ENCODE measurements at places on chromosomes 5 and 9.

DNA sequence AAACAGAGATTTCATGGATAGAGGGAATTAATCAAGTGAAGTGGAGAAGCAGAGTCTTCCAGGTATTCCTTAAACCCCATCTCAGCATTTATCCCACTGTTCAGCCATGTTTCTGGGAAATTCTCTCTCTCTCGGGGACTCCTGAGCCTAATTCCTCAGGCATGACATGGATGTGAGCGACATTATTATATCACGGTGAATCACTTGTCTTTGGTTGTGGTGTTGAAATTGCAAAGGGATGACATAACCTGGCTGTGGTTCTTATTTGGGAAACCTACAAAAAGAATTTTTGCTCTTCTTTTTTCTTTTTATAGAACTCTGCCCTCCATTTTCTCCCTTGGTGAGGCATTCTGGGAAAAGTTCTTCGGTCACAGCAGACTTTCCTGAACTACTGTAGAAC is 457.9 kb upstream of the PTGER4 start:
- DNase-seq, result no peak

DNA sequence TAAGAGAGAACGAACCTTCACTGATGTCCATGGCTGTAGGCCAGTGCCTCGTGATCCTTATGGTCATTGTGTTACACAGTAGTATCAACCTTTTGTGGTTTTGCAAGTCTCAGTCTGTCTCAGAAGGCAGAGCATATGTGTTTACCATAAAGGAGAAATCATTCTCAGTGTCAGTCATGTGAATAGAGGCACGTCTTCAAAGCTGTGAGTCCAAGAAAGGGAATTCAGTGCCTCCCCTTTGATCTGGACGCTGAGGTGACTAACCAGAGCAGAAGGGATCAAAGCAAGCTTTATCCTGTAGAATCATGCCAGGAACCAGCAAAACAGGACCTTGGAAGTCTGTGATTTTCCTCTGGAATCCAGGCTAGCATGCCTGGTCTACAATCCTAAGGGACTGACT is 433.9 kb downstream of the DNAH5 start:
- DNase-seq, result no peak

DNA sequence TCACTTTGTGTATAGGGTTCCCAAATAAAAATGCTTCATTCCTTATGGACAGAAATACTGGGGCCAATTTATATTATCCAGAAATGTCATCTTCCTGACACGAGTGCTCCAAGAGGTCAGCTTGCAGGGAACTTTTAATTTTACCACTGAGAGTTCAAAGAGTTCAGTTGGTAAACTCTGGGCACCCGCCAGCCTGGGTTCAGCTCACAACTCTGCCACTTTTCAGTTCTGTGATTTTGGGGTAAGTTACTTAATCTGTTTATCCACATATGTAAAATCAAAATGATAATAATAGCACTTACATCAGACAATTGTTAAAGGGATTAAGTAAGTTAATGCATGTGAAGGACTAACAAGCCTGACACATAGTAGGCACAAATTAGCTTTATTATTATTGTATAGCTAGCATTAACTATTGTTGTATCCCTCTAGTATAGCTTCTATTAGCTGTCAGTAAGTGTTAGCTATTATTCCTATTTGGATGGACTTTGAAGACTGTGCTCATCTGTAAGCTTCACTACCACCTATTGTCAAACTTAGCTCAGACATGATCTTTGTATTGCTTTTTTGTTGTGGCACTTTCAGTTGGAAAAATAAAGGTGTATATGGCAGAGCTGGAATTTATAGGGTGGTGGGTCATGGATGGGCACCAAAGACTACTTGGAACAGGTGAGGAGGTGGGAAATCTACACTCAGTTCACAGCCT is 1.6 kb downstream of the MEGF10 start:
- no peak for DNase-seq

DNA sequence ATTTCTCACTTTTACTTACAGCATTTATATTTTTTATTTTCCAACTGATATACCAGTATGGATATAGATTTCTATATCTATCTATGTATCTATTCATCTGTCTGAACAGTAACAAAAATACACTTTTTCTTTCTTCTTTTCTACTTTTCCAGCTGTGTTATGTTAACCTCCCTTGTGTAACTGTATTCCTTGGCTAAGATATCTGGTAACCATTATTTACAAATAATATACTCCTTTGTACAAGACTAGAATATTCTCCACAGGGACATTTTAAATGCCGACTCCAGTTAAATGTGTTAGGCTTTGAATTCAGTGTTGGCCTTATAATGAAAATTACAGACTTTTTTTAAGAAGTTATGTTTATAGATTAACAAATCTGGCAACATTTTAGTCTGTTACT is 168.7 kb downstream of the XRCC4 start:
- no peak for DNase-seq

GRCh38 chr5:4881366-4882002 is 258.6 kb upstream of the ADAMTS16 start:
- no peak for DNase-seq

DNA sequence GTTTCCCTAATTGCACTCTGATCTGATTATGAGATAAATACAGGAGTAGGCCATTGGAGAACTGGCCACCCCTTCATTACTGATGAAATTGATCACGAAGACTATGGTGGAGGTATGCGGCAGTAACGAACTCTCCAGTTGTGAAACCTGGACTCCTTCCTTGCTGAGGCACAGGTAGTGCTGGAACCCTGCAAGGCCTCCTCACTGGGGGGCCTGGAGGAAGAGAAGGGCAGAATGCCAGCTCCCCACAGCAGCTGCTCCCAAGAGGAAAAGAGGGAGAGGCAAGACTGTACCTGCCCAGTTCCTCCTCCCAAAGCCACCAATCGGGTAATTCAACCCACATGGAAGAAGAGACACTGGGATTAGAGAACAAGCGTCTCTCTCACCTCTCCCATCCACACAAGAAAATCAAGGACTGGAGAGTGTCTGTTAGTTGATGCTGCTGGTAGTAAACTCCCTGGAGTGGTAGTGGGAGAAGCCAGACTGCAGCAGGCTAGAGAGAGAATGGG is 19.1 kb upstream of the TRIO start:
- DNase-seq, result no peak

- no peak for DNase-seq
Measured at GRCh38 chr5:78320401-78320800, 25.9 kb upstream of the AP3B1 start.

- DNase-seq, result no peak
Measured at GRCh38 chr5:113319256-113320053, 115.3 kb downstream of the TSSK1B start.

GRCh38 chr5:64532212-64532611 is 26.4 kb downstream of the RGS7BP start:
- no peak for DNase-seq

DNA sequence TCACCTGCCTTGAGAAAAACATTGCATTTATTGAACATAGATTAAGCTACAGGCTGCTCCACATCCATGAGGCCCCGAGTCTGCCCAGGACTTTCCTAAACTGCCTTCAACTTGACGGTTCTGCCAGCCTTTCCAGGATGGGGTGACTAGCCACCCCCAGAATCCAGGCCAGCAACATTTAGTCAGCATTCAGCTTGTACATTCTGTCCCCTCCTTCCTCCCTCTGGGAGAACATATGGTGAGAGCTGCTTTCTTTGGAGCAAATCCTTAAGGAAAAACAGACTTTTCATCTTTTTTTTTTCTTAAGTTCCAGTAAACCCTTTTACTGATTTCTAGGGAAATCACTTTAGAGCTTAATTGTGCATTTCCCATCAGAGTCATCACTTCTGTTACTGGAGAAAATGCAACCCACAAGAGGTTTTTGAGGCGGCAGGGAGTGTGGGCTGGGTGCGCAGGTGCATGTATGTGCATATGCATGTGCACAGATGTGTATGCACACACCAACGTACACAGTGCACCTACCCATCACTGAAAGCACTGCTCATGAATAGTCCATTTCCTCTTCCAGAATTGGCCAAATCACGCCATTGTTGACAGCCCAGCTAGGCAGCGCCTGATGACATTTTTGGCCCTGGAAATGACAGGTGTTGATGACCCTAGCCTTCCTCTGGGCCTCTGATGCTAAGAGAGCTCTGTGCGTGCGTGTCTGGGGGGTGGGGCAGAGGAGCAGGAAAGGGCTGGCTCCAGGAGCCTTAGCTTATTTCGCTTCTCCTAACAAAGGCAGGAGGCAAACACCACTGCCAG is 145.6 kb downstream of the HSD17B3 start:
- no peak for DNase-seq

GRCh38 chr9:4263591-4263990 is 36.3 kb downstream of the GLIS3 start:
- no peak for DNase-seq

DNA sequence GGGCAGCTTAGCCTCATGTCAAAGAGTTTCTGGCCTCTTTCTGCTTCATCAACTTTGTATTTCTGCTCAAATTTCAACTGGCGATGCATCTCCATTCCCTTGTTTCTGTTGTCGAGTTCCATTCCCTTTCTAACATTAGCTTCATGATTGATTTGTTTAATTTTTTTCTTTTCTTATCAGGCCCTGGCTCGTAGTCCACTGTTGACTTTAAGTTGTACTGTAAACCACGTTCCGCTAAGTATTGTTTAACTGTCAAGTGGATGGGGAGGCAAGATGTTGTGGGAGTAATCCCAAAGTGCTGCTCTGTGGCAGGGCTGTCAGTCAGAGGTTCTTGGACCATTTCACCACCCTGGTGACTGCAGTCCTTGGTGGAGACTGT is 309.1 kb downstream of the PSAT1 start:
- DNase-seq, result no peak

GRCh38 chr5:143931476-143931875 is 119.5 kb downstream of the HMHB1 start:
- no peak for DNase-seq

DNA sequence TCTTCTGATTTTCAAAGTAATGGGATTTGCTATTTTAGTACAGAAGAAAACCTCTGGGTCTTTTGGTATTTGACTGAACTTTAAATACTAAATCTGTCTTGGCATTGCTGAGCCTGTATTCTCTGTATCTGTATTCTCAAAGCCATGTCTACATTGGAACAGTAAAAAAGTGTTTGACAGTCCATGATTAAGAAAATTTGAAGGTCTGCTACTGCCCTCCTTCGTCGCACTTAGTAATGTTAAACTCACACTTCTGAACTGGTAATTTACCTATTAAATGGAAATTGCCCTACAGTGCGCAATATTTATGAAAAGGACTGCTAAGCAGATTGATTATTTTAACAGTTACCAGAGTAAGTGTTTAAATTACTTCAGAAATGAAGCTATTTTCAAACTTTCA is 165.7 kb upstream of the SMC2 start:
- no peak for DNase-seq

DNA sequence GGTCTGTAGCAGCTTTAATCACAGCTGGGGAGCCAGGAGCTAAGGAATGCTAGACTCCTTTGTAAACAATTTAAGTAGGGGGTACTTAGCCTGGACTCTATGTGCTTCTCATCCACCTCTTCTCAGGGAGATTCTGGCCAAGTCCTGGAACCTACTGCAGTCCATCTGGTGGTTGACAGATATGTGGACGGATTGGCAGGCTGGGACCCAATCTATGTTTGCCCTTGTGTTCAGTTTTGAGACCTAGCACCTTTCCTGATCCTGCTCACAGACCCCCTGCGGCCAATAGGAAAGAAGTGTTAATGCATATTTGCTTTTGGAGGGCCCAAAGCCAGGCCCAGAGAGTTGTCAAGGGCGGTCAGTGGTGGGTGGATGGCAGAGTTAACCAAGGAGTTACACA is 6.4 kb downstream of the SLC22A5 start:
- DNase-seq, result no peak

DNA sequence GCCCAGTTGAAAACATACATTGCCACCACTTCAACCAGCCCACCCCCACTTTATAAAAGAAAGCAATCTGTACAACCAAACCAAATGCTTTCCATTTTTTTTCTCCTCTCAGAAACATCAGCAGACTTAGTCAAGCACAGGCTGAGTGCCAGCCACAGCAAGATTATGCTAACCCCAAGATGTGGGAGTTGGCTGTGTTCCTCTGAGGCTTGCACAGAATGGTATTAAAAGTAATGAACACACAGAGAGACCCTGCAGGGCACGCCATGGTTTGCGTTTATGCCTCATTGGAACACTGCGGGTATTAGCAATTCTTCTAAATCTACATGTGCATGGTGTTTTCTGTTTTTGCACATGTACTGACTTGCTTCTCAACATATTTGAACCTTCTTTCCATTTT is 419.9 kb upstream of the GRAMD2B start:
- DNase-seq, result no peak

DNA sequence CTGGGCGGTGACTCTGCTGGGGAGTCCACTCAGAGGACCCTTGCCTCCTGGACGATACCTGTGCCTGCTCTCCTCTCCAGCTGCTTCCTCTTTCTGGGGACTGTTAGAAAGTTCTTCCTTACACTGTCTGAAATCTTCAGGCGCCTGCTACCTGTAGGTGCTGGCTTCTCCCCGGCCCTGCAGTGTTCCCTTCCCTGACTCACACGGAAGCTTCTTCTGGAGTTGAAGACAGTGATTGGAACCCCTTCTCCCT is 562 bp downstream of the GSN start:
- no peak for DNase-seq

GRCh38 chr5:33738967-33739366 is 152.8 kb downstream of the ADAMTS12 start:
- no peak for DNase-seq

DNA sequence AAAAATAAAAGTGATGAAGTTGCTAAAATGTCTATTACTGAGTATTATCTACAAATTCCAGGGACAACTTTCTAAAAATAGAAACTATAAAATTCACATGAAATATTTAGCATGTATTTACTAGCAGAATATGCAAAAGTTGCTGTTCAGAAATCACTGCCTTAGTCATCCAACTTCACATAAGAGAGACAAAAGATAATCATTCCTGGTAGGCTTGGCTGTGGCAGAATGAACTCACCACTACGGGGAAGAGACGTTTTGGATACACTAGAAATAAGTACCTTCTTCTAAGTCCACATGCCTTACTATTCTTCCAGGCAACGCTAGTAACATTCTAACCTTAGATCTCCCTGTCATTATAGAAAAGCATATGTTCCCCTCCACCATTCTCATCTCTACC is 272.2 kb downstream of the BNC2 start:
- no peak for DNase-seq

DNA sequence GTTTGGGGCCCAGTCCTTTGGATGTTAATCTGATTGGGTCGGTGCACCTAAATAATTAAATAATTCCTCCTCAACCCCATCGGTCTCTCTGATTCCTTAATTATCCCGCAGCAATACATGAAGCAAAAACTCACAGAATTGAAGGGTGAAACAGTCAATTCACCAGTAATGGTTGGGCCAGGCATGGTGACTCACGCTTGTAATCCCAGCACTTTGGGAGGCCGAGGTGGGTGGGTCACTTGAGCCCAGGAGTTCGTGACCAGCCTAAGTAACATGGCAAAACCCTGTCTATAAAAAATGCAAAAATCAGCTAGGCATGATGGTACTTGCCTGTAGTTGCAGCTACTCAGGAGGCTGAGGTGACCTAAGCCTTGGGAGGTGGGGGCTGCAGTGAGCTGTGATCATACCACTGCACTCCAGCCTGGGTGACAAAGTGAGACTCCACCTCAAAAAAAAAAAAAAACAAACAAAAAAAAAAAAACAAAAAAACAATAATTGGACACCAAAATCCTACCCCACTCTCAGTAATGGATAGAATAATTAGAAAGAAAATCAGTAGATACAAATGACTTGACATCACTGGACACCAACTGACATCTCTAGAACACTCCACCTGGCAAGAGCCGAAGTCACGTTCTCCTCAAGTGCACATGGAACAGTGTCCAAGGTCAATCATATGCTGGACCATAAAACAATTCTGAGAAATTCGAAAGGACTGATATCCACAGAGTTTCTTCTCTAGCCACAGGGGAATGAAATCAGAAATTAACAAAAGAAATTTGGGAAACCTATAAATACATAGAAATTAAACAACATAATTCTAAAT is 5.3 kb downstream of the ABO start:
- no peak for DNase-seq

Measured in right forelimb (tissue), 1 donor.